ENCODE measurements at places on chromosomes 2 and 18.

DNA sequence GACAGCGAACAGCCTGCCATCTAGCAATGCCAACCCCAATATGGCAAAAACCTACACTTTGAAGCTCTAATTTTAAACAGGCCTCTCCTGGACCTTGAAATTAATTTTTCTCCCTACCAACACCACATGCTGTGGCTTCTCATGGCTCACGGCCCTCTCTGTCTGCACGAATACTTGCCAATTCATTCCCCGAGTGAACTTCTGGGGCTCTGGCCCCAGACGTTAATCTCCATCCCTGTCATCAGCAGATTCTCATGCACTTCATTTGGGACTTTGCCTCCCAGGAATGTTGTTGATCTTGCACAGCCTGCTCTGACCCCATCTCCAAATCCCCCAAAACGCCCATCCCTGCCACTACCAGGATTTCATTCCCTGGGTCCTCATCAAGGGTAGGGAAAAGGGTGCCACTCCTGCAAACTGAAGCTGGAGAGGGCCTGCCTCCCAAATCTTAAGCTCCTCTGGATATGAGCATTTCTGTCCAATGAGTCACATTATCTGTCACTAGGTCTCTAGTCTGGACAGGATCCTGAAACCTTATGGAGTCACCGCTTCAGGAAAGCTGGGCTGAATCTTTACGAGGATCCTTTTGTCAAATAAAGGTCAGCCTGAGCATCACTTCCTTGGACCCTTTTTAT is 10.4 kb downstream of the FIGLA start:
- DNase-seq: no peak

- DNase-seq: no peak
Measured at GRCh38 chr18:22710673-22711191, 222.4 kb upstream of the RBBP8 start.

GRCh38 chr18:58996131-58996641 is 131.5 kb downstream of the ZNF532 start:
- DNase-seq: no peak

GRCh38 chr18:13377496-13377895 is 158.9 kb downstream of the LDLRAD4 start:
- DNase-seq: no peak

- no peak for DNase-seq
Measured at GRCh38 chr18:28669165-28669564, 492.2 kb upstream of the CDH2 start.

- no peak for DNase-seq
Measured at GRCh38 chr2:20992201-20992711, 51.6 kb downstream of the APOB start.

DNA sequence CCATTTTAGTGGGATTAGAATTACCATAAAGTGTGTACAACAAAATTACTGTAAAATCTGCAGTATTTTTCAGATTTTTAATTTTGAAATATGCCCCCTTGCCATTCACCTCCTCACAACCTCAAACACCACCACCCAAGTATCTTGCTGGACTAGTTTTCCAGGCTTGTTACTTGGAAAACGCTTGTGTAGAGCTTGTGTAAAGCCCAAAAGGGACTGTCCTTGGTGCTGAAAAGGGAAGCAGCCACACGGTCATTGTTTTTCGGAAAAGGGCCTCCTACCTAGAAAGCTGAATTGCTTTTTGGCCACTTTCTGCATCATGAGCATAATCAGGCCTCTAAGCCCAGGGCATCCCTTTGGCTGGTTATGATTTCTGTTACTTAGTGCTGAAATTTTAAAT is 563.4 kb downstream of the LRRTM4 start:
- no peak for DNase-seq

GRCh38 chr2:122101319-122101718 is 345.9 kb downstream of the TSN start:
- no peak for DNase-seq

- no peak for DNase-seq
Measured at GRCh38 chr2:9768388-9768787, 74.9 kb upstream of the TAF1B start.

DNA sequence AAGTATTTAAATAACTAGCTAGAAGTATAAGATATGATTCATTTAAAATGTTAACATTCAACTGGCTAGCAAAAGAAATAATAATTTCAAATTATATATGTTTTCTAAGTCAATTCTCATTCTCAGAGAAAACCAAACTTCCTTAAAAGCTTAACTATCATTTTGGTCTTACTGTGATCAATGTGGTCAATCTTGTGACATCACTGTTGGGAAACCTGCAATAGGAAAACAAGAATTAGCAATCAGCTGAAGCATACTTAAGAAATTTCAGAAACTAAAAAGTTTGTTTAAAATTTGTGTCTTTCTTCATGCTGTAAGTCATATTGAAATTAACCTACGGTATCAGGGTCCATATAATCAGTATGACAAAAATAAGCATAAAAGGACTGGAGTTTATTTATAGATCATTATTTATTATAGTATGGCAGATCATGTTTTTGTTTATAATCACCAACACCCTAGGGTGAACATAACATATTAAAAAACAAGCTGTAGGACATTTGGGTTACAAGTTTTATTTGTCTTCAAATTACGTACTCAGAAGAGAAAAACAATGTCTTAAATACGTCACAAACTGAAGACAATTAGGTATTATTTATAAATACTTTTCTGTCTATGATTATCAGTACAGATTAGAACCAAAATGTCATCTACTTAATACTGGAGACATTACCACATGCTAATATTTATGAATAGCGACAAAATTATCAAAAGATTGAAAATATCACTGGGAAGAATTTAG is 60.5 kb downstream of the BAZ2B start:
- no peak for DNase-seq

Measured in erythroblast (primary cell).